Cardiac muscle cell (in vitro differentiated cells and primary cell): ENCODE measurements at places on chromosomes 2 and 18. TPM values are rescaled to one million over a fixed set of nuclear protein-coding genes. Genes with fewer than 3 reads are reported as not detected.

Gene CCBE1
- total RNA-seq: 1.5 and 1.8 TPM in 2 replicates

Gene NOSTRIN
- total RNA-seq: 0.49 and 0.92 TPM in 2 replicates

Gene RFX8
- 0.12 TPM in 1 of 2 replicates, not detected in the other for total RNA-seq

DNA sequence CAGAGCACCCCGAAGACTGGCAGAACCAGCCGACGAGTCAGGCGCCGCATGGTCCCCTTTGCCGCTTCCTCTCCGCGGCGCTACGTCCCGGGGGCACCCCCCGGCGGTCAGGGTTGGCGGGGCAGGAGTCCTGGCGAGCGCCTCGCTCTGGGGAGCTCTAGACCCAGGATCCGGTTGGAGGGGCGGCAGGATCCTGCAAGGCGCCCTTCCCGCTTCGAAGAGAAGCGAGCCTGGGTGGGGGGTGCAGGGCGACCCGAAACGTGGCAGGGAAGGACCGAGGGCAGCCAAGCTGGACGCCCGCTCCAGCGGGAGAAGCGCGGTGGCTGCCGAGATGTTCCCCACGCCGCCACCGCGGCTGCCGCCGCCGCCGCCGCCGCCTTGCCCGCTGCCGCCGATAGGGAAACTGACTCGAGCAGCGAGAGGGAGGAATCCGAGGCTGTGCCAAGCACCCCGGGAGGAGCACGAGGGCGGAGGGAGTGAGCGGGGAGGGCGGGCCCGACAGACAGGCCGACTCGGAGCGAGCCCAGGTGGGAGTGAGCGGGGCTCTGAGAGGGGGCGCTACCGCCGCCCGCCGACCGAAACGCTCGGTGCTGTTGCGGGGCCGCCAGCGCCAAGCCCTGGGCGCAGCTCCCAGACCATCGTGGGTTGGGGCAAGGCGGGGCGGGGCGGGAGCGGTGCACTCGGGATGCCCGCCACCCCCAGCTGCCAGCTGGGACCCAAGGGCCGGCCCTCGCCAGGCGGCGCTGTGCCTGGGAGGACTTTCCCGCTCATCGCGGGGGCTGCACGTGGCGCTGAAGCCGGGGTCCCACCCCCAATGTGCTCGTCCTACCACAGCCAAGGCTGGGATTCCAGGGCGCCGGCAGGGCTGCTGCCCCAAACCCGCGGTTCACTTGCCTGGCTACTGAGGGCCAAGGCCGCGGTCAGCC lies at the start of gene GALNT14:
Gene GALNT14, minus strand, starts transcription at position 404 of the 926 bp plus-strand sequence. Its CDS starts 354 bp downstream, at position 50.
- no peaks in the 10 kb centered on the region for H3K36me3 ChIP-seq
- no peak within 1 kb of the TSS for H3K27ac ChIP-seq
- H3K27me3 ChIP-seq: peaks cover 70% of the 10 kb centered on the region
- no peaks in the 10 kb centered on the region for H3K4me1 ChIP-seq

DNA sequence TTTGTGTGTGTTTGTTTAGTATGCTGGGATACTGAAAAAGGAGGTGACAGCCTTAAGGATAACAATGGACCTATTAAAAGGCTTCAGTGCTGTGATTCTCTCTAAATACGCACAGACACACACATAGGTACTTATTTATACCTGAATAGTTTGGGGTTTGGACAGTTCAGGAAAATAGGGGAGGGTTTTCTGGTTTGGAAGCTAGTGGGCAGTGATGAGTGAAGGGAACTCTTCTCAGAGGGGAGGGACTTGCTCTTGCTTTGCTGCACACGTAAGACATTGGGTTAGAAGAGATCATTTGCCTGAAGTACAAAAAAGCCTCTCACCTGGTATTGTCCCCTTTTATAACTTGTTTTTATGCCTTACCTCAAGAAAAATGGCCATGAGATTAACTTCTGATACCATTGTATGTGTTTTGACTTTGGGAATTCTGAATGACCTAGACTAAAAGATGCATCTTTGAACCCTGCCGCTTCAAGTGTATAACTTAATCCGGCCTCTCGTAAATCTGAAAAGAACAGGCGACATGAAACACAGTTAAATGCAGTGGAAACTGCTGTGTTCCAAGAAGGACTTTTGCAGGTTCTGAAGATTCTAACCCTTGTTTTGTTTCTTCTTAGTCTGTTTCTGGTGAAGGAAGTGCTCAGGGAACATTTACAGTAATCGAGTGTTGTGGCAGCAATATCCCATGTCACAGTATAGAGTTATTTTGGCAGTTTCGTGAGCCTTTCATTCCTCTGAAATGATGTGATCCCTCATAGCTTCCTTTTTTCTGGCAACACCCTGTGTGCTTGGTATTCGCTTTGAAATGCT lies 2.5 kb downstream of the CRIM1 start:
- no peaks in the 10 kb centered on the region for H3K4me1 ChIP-seq
- no peaks in the 10 kb centered on the region for H3K36me3 ChIP-seq
- peak overlapping the region; percentile 84 for H3K4me3 ChIP-seq
- DNase-seq: peak; percentile 61

GRCh38 chr2:6864923-6865345 lies 773 bp downstream of the CMPK2 start:
- peaks cover 10% of the 10 kb centered on the region for H3K27me3 ChIP-seq
- DNase-seq: no peak
- H3K4me3 ChIP-seq: peak overlapping the region; percentile 78
- no peaks in the 10 kb centered on the region for H3K36me3 ChIP-seq
- no peaks in the 10 kb centered on the region for H3K4me1 ChIP-seq
- no peak overlapping the region for H3K27ac ChIP-seq

- no peak overlapping the region for H3K27ac ChIP-seq
- DNase-seq: no peak
- peaks cover 5% of the 10 kb centered on the region for H3K27me3 ChIP-seq
- H3K4me3 ChIP-seq: no peak overlapping the region
- H3K4me1 ChIP-seq: peaks cover 12% of the 10 kb centered on the region
These were observed 10.3 kb upstream of the ACKR3 start for GRCh38 chr2:236558993-236559978.
